ENCODE measurements at places on chromosomes 7 and 10. TPM values are rescaled to one million over a fixed set of nuclear protein-coding genes. Genes with fewer than 3 reads are reported as not detected.

The FXYD4 gene
- total RNA-seq, result not detected

The GPER1 gene
- total RNA-seq, result 1.4 TPM

The SLC16A12 gene
- total RNA-seq, result 1.5 TPM

The SFXN4 gene
- 41.2 TPM for total RNA-seq

The ANK3 gene
- 0.41 TPM for total RNA-seq

The CABCOCO1 gene
- total RNA-seq, result 0.12 TPM

The MAGI2 gene
- 0.45 TPM for total RNA-seq

The TMEM176A gene
- 0.09 TPM for total RNA-seq

The MACROH2A2 gene
- 24.6 TPM for total RNA-seq

The TEX47 gene
- not detected for total RNA-seq

The MOSPD3 gene
- total RNA-seq, result 18.7 TPM

The FBXO24 gene
- total RNA-seq, result 0.33 TPM

The GNAT3 gene
- not detected for total RNA-seq

The PHKG1 gene
- 0.49 TPM for total RNA-seq

The PRTFDC1 gene
- total RNA-seq, result 16.6 TPM

The CYP3A7 gene
- total RNA-seq, result not detected

The AKR1B1 gene
- 2,222 TPM for total RNA-seq

The CAMK2B gene
- 0.16 TPM for total RNA-seq

The CFAP43 gene
- total RNA-seq, result 0.61 TPM

The FKBP9 gene
- total RNA-seq, result 109 TPM

The FAM24B gene
- total RNA-seq, result 12.1 TPM

The HMX3 gene
- total RNA-seq, result not detected

The GAD2 gene
- not detected for total RNA-seq

The ADAM12 gene
- total RNA-seq, result 4.9 TPM

The UBE2H gene
- 44.4 TPM for total RNA-seq

The METTL27 gene
- 10.2 TPM for total RNA-seq

The NXPH1 gene
- total RNA-seq, result not detected

The SH2D4B gene
- total RNA-seq, result 0.13 TPM

The CHST15 gene
- total RNA-seq, result 6.3 TPM

The AIFM2 gene
- total RNA-seq, result 33.7 TPM

The MEIG1 gene
- 0.77 TPM for total RNA-seq

The PAX4 gene
- not detected for total RNA-seq

The SPAM1 gene
- total RNA-seq, result not detected

The DYDC2 gene
- total RNA-seq, result not detected

The GPNMB gene
- total RNA-seq, result 4.6 TPM

The STYXL1 gene
- total RNA-seq, result 50.8 TPM

The UPK3BL2 gene
- 1.7 TPM for total RNA-seq
